Hepatic stellate cell (primary cell): ENCODE measurements at places on chromosomes 1 and 21.

DNA sequence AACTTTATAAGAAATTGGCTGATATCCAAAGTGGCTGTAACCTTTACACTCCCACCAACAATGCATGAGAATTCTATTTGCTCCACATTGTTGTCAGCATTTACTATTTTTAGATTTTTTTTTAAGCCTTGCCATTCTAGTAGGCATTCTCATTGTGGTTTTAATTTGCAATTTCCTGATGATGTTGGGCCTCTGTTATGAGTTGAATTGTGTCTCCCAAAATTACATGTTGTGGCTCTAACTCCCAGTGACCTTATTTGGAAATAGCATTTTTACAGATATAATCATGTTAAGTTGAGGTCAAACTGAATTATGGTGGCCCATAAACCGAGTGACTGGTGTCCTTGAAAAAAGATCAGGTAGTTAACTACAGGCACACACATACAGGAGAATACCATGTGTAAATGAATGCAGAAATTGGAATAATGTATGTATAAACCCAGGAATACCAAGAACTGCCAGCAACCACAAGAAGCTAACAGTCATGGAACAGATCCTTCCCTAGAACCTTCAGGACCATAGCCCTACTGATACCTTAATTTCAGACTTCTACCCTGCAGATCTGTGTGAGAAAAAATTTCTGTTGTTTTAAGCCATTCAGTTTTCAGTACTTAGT lies 348.8 kb upstream of the DAB1 start:
- DNase-seq, result no peak

DNA sequence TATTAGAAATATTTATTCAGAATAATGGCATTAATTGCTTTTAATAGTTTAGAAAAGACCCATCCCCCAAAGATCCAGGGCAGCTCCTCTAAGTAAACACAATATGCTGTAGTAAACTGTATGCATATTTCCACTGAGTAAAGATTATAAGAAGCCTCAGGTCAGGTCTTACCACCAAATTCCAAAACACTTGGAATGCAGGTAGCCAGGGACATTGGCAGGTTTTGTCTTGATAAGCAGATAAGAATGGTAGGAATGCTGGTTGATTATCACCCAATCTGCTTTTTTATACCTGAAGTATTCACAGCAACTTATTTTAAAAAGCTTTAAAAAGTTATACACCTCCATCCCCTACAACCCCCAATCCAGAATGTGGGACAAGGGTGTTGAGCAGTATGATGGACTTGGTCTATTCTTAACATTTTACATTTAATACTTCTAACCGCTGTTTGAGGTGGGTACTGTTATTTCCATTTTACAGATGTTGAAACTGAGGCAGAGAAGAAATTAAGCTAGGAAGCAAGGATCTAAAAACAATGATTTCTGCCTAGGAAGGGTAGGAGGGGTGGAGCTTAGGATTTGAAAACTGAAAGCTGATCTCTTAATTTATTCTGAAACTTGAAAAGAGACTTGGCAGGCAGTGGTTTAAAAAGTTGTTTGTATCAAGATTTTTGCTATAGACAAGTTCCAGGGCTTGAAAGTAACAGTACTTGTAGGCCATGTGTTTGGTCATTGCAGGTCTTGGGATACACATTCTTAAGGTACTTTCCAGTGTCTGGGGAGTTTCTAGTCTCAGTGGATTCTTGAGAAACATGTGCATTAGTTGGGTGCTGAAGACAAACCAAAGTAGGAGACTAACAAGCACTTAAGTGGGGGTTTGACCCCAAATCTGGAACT lies 15.6 kb upstream of the THEM4 start:
- DNase-seq, result no peak

DNA sequence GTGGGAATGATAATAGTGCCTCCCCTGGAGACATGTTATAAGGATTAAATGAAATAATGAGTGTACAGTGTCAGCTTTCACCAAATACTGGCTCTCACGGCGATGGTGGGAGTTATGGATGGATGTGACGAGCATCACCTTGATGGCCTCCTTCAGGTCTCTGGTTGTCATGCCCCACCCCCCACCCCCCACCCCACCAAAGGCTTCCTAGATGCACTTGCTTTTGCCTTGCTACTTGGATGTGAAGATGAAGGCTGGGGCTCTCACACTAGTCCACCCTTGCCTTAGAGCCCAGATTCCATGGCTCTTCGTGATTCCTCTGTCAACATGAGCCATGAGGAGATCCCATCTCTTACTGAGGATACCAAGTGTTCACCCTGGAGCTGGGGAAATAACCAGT lies 412.3 kb downstream of the NPHP4 start:
- DNase-seq, result no peak

GRCh38 chr1:31906557-31906956 lies 31.6 kb downstream of the PTP4A2 start:
- no peak for DNase-seq

DNA sequence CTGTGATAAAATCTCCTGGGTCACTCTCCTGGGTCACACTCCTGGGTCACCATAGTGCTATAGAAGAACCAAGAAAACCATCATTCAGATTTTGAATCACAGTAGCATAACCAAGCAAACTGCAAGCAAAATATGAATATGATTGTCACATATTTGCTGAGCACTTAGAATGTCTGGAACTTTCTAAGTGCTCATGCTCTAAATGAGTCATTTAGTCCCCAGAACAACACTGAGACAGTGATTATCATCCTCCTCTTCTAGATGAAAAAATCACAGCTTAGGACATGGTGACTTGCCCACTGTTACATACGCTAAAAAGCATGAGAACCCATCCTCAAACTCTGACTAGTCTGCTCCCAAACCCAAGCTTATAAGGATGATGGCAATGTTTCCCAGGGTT lies 39.5 kb upstream of the DDAH1 start:
- DNase-seq, result no peak

DNA sequence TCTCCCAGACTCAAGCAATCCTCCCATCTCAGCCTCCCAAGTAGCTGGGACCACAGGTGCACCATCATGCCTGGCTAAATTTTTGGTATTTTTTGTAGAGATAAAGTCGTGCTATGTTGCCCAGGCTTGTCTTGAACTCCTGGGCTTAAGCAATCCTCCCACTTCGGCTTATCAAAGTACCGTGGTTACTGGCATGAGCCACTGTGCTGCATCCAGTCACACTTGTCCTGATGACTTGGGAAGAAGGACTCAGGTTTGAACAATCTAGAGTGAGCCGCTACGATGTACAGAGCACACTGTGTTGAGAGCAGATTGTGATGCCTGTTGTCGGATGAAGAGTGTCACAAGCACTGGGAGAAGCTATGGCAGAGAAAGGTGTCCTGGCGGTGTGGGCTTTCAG lies 27.2 kb downstream of the RNF187 start:
- no peak for DNase-seq

- no peak for DNase-seq
Measured at GRCh38 chr1:175978476-175978875, 228.6 kb downstream of the COP1 start.

GRCh38 chr1:174414203-174414602 lies 33.6 kb upstream of the GPR52 start:
- DNase-seq, result no peak

- no peak for DNase-seq
Measured at GRCh38 chr1:228156515-228156881, 6.8 kb downstream of the GJC2 start.

DNA sequence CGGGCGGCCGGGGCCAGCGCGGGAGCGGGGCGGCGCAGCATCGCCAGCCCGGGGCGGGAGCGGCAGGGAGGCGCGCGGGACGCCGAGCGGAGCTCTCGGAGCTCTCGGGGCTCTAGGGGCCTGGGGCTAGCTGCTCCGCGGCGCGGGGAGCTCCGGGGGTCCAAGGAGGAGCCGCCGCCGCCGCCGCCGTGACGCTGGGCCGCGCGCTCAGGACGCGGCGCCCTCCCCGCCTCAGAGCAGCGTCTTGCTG lies 147 bp downstream of the CLSTN1 start:
- peak; percentile 46 for DNase-seq
